IMR-90 (cell line): ENCODE measurements at places on chromosomes 3 and 15.

- H3K27me3 ChIP-seq: no peaks in the 10 kb centered on the region
- no peaks in the 10 kb centered on the region for H3K36me3 ChIP-seq
- DNase-seq: peak; percentile 81
Measured at GRCh38 chr3:48129921-48130320, 58.3 kb downstream of the CDC25A start.

GRCh38 chr15:98873441-98874218, 134.0 kb downstream of the PGPEP1L start:
- no peaks in the 10 kb centered on the region for H3K36me3 ChIP-seq
- DNase-seq: peak; percentile 83
- H3K27me3 ChIP-seq: no peaks in the 10 kb centered on the region

DNA sequence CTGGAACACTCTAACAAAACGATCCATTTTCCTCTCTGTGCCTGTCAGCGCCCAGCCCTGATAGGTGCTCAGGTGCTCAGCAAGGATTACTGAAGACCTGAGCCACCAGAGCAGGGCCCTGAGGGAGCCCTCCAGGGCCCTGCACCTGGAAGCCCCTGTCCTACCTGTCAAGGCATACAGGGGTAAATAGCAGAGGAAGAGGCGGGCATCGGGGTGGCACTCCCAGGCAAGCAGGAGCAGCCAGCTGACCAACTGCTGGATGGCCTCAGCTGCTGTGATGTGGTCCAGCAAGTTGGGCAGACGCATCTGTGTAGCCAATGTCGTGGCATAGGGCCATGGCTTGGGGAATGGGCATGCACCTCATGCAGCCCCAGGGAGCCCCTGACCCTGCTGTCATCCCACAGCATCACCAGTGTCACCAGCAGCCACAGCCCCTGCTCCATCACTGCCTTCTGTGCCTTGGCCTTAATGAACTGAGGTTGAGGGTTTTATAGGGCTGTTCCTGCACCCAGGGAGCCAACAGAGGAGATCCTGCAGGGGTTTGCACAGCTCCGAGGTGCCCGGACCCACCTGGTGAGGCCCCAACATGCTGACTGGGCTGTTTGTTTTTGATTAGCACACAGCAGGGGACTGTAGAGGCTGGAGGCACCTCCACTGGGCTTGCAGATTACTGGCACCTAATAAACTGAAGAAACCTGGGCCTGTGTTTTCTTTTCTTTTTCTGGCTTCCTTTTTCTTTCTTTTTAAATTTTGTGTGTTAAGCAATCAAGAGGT, 7.9 kb upstream of the WDR6 start:
- no peaks in the 10 kb centered on the region for H3K4me1 ChIP-seq
- no peak for DNase-seq
- peaks cover 6% of the 10 kb centered on the region; the same call in 1 of the 2 replicates for H3K36me3 ChIP-seq

DNA sequence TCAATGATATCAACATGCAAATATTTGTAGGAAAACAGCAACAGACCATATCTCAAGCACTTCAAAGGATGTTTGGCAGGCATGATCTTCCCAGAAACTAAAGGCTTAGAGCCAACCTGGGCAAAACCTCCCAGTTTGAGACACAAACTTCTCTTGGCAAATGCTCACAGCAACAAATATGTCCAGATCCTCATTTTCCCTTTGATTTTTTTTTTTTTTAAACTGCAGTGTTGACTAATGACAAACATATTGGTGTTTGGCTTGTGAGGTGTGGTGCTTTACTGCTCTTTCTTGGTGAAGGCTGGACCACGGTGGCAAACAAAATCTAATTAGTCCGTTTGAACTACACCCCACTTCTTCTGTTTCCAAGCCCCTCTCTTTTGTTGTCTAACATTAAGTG, 87.2 kb downstream of the EBLN2 start:
- no peak overlapping the region for H3K4me3 ChIP-seq
- no peak overlapping the region for H3K27ac ChIP-seq
- no peaks in the 10 kb centered on the region for H3K4me1 ChIP-seq
- H3K36me3 ChIP-seq: no peaks in the 10 kb centered on the region
- DNase-seq: no peak

DNA sequence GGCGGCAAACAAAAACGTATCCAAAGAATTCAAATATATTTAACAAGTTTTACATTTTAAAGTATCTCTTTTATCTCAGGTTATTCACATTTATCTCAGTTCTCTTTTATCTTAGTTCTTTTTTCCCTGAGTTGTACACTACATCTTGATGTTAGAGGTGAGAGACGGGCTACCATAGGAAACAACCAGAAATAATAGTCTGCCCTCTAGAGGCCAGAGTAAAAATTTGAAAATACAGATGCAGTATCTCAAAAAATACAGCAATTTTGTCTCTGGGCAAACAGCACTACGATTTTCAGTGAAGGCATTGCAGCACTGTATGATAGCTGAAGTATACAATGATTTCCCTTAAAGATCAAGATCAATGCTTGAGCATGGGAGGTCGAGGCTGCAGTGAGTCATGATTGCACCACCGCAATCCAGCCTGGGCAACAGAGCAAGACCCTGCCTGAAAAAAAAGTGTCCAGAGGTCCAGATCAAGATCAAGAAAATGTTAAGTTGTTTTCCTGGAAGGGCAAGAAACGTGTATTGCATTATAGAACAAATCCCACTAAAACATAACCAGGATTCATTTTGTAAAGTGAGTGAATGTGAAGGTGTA, 82.6 kb upstream of the ATP11B start:
- no peak overlapping the region for H3K4me3 ChIP-seq
- H3K27ac ChIP-seq: no peak overlapping the region
- no peaks in the 10 kb centered on the region for H3K36me3 ChIP-seq

DNA sequence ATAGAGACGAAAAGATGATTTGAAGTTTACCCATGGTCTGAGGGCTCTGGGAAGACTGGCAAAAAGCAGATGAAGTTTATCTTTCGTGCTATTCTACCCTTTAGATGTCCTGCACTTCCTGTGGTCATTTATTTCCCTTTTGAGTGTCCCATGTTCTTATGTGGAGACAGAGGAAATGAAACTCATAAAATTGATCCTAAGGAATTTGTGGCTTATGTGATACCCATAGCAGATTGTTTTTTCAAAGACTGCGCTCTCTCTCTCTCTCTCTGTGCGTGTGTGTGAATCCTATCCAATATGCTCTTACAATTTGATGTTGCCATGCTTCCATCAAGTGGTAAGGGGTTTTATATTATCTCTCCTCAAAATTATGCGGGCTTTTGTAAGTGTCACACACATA, 607.5 kb upstream of the DPPA4 start:
- H3K36me3 ChIP-seq: no peaks in the 10 kb centered on the region
- H3K27me3 ChIP-seq: no peaks in the 10 kb centered on the region
- no peak overlapping the region for H3K4me3 ChIP-seq
- no peak for DNase-seq

DNA sequence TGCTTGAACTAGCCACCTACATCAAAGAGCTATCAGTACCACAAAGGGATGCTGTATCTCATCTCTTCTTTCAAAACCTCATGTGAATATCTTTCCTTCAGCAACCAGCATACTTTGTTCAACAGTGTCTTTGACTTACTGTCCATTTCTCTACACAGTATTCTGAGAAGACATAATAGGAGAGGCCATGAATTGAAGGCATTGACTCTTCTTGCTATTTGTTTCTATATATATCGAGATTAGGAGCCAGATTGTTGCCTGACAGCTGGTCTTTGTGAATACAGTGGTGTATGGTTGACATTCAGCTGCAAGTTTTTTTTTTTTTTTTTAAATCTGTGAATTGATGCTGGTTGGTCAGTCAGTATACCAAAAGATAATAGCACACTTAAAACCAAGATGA, 12.1 kb upstream of the CSRNP1 start:
- H3K27me3 ChIP-seq: no peaks in the 10 kb centered on the region
- DNase-seq: no peak
- H3K27ac ChIP-seq: no peak overlapping the region
- H3K4me1 ChIP-seq: peaks cover 5% of the 10 kb centered on the region

- no peak for DNase-seq
- H3K4me3 ChIP-seq: no peak overlapping the region
- H3K27ac ChIP-seq: no peak overlapping the region
- H3K27me3 ChIP-seq: no peaks in the 10 kb centered on the region
Measured at GRCh38 chr15:23787346-23788105, 100.4 kb upstream of the NDN start.

- H3K4me1 ChIP-seq: peaks cover 15% of the 10 kb centered on the region
- H3K4me3 ChIP-seq: no peak overlapping the region
Measured at GRCh38 chr3:128763967-128764366, 38.0 kb downstream of the RAB7A start.

DNA sequence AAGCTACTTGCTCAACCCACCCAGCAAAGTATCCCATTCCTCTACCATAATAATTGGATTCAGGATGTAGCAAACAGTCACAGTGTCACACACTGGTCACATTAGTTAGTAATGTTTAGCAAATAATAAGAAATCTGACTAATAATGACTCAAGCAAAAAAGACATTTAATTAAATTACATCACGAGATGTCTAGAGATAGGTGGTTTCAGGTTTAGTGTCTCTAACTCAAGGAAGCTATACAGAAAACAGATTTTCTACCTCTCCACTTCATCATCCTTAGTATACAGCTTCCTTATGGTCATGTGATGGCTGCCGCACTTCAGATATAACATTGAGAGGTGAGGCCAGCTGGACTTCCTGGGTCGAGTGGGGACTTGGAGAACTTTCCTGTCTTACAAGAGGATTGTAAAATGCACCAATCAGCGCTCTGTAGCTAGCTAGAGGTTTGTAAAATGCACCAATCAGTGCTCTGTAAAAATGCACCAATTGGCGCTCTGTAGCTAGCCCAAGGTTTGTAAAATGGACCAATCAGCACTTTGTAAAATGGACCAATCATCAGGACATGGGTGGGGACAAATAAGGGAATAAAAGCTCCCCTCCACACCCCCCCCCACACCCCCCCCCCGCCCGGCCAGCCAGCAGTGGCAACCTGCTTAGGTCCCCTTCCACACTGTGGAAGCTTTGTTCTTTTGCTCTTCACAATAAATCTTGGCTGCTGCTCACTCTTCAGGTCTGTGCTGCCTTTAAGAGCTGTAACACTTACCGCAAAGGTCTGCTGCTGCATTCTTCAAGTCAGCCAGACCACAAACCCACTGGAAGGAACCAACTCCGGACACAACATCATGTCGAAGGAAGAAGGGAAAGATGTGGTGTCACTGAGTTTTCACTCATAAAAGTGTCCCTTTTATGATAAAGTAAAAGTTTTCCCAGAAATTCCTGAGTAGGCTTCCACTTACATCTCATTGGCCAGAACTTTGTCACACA, 24.9 kb upstream of the ARPIN start:
- no peaks in the 10 kb centered on the region for H3K36me3 ChIP-seq
- H3K27ac ChIP-seq: no peak overlapping the region
- H3K4me1 ChIP-seq: no peaks in the 10 kb centered on the region
- H3K4me3 ChIP-seq: no peak overlapping the region
- peaks cover 14% of the 10 kb centered on the region for H3K27me3 ChIP-seq

DNA sequence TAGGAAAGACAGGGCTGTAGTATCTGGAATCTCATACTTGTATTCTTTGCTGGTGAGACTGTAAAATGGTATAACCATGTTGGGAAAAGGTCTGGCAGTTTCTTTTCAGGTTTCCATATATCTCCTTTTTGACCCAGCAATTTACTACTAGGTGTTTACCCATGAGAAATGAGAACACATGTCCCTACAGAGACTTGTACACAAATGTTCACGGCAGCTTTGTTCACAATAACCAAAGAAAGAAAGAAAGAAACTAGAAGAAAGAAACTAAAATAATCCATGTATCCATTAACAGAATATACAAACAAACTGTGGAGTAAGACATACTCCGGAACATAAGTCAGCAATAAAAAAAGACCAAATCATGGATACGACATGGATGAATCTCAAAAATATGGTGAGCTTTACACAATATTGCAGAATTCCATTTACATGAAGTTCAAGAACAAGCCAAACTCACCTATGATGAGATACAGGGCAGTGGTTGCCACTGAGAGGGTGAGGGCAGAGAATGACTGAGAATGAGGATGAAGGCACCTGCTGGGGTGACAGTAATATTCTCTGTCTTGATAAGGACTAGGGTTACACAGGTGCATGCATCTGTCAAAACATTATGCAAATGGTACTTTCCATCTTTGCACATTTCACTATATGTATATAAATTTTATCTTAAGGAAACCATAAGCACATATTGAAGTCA, 2.7 kb downstream of the RFTN1 start:
- H3K27me3 ChIP-seq: no peaks in the 10 kb centered on the region
- DNase-seq: no peak
- no peak overlapping the region for H3K4me3 ChIP-seq
- no peak overlapping the region for H3K27ac ChIP-seq

GRCh38 chr3:137100326-137100725, 142.5 kb downstream of the IL20RB start:
- no peaks in the 10 kb centered on the region for H3K4me1 ChIP-seq
- no peak overlapping the region for H3K4me3 ChIP-seq
- no peaks in the 10 kb centered on the region for H3K36me3 ChIP-seq
- no peak overlapping the region for H3K27ac ChIP-seq
- no peak for DNase-seq

DNA sequence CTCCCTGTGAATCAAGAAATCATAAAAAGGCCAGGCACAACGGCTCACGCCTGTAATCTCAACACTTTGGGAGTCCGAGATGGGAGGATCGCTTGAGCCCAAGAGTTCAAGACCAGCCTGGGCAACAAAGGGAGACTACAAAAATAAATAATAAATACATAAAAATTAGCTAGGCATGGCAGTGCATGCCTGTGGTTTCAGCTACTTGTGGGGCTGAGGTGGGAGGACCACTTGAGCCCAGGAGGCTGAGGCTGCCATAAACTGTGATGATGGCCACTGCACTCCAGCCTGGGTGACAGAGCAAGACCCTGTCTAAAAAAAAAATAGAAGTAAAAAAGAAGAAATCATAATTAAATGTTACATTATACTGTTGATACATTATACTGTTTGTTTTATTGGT, 28.0 kb upstream of the DCUN1D1 start:
- peaks cover 13% of the 10 kb centered on the region; the same call in 1 of the 2 replicates for H3K4me1 ChIP-seq
- H3K36me3 ChIP-seq: no peaks in the 10 kb centered on the region
- H3K27ac ChIP-seq: peak overlapping the region; percentile 95; the same call in 1 of the 2 replicates
- no peak for DNase-seq
- H3K27me3 ChIP-seq: no peaks in the 10 kb centered on the region

DNA sequence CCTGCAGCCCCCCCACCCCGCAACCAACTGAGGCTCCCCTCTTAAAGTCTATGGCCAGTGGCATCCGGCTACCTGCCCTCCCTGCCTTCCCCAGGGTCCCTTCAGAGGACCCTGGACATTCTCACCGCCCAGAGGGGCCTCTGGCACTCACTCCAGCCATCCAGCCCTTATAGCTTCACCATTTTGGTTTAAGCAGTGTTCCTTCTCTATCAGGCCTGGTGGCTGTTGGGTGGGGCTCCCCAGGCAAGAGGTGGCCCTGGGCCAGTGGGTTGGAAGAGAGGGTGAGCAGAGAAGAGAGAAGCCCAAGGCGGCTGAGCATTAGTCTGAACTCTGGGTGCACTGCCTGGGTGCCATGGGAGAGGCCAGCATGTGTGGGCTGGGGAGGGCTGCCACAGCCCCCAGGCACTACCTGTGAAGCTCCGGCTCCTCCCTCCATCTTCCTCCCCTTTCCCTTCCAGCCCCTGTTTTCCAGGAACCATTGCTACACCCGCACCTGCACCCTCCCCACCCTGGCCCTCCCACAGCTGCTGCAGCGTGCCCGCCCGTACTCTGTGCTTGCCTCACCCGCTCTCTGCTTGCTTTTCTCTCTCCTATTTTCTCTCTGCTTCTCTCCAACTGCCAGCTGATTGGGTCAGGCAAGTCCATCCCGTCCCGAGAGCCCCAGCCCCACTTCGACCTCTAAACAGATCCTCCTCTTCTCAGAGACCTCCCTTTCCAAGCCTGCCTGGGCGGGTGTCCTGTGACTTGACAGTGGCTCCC, 168.2 kb downstream of the TBC1D2B start:
- peaks cover 12% of the 10 kb centered on the region for H3K27me3 ChIP-seq
- no peaks in the 10 kb centered on the region for H3K36me3 ChIP-seq
- H3K27ac ChIP-seq: no peak overlapping the region
- no peak overlapping the region for H3K4me3 ChIP-seq
- DNase-seq: no peak
